ENCODE measurements at places on chromosomes 2 and 18.

GRCh38 chr18:78580835-78581339, 398.7 kb upstream of the SALL3 start:
- no peak for DNase-seq

GRCh38 chr2:120985174-120985996, 249.7 kb downstream of the GLI2 start:
- no peak for DNase-seq

- DNase-seq, result peak; percentile 41
These were observed 498 bp downstream of the TGOLN2 start for GRCh38 chr2:85327160-85327821.

GRCh38 chr2:215369181-215369760, 57.4 kb downstream of the ATIC start:
- no peak for DNase-seq

GRCh38 chr2:179248024-179248348, 16.6 kb downstream of the SESTD1 start:
- DNase-seq, result no peak

- no peak for DNase-seq
These were observed 7.3 kb downstream of the TGIF1 start for GRCh38 chr18:3457261-3457724.

Data from stimulated activated CD8-positive, alpha-beta memory T cell treated with anti-CD3 and anti-CD28 coated beads, Interleukin-15, amount 100 ng/mL, for 48 hours (primary cell).